Pancreas (tissue), 10 donors: ENCODE measurements at places on chromosomes 13 and 19. TPM values are rescaled to one million over a fixed set of nuclear protein-coding genes. Genes with fewer than 3 reads are reported as not detected.

CYP2A6 gene
- total RNA-seq, result not detected

CYP4F8 gene
- total RNA-seq, result not detected

ZNF260 gene
- total RNA-seq, result 5.6 TPM

DNA sequence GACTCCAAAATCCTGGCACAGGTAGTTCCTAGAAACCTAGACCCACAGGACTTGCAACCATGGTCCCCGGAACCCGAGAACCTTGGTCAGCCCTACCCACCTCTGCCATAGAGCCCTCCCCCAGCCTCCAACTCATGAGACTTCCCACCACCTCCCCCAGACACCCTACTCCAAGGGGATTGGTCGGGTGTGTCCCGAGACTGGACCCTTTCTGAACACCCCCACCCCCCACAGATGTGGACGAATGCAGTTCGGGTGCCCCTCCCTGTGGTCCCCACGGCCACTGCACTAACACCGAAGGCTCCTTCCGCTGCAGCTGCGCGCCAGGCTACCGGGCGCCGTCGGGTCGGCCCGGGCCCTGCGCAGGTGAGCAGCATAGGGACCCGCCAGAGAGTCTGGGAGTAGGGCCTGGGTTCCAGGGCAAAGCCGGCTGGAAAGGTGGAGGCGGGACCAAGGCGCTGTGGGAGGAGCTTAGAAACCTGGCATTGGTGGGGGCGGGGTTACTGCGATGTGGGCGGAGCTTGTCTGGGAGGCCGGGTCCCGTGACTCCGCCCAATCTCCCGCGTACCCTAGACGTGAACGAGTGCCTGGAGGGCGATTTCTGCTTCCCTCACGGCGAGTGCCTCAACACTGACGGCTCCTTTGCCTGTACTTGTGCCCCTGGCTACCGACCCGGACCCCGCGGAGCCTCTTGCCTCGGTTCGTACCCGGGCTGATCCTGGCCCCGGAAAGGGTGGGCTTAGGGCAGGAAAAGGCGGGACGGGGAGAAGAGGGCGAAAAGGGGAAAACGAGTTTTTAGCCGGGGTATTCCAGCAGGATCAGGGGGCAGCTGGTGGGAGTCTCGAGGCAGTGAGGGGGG, 11.9 kb downstream of the LTBP4 start:
- peak overlapping the region; percentile 39 for H3K4me3 ChIP-seq
- H3K27me3 ChIP-seq, result no peaks in the 10 kb centered on the region
- H3K4me1 ChIP-seq, result no peaks in the 10 kb centered on the region

- no peak for DNase-seq
- H3K36me3 ChIP-seq, result no peaks in the 10 kb centered on the region
- H3K4me1 ChIP-seq, result peaks cover 26% of the 10 kb centered on the region
- H3K27ac ChIP-seq, result no peak overlapping the region
Measured at GRCh38 chr19:21434967-21435544, 38.1 kb downstream of the ZNF493 start.

DNA sequence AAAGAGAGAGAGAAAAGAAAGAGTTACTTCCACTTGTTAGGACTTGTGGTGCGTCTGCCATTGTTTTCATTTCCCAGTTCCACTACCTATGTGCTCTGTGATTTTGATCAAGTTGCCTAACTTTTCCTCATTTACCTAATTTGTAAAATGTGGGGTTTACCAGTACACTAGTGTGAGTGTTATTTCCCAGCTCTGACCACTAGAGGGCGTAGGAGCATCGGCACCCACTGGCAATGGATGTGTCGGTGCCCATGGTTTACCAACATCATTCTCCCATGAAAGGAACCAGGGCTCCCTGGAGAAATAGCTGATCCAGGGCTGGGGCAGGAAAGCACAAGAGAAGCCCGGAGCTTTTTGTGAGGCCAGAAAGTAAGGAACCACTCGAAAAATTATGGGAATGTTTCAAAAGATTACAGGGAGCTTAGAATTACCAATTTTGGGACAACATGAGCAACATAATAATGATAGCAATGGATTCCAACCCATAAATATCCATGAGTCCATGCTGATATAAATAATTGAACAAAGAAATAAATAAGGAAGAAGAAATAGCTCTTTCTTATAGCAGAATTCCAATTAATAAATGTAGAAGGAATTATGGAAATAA, 15.1 kb upstream of the CEACAM4 start:
- no peak overlapping the region for H3K4me3 ChIP-seq
- peak; percentile 73 for DNase-seq
- no peaks in the 10 kb centered on the region for H3K4me1 ChIP-seq
- H3K27ac ChIP-seq, result no peak overlapping the region
- H3K27me3 ChIP-seq, result no peaks in the 10 kb centered on the region

DNA sequence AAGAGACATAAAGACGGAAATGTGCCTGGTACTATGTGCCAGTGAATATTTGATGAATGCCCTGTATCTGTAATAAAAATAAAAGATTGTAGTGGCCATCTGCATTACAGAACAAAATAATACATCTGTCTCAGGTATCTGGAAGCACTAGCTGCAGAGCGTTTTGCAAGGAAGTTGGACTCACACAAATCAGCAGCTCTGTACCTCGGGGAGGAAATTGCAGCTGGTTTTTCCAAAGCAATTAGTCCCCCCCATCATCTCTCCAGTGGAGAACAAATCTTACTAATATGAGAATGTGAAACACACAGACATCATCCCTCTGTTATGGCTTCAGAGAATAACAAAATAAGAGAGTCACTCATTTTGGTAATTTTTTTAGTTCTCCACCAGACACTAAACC, 245.3 kb downstream of the ITGBL1 start:
- no peak overlapping the region for H3K27ac ChIP-seq
- DNase-seq, result no peak
- no peaks in the 10 kb centered on the region for H3K36me3 ChIP-seq
- H3K4me1 ChIP-seq, result no peaks in the 10 kb centered on the region
